Progenitor cell of endocrine pancreas (in vitro differentiated cells): ENCODE measurements at places on chromosomes 2 and 18. TPM values are rescaled to one million over a fixed set of nuclear protein-coding genes. Genes with fewer than 3 reads are reported as not detected.

- DNase-seq = no peak
These were observed 914 bp downstream of the STEAP3 start for GRCh38 chr2:119224391-119225104.

DNA sequence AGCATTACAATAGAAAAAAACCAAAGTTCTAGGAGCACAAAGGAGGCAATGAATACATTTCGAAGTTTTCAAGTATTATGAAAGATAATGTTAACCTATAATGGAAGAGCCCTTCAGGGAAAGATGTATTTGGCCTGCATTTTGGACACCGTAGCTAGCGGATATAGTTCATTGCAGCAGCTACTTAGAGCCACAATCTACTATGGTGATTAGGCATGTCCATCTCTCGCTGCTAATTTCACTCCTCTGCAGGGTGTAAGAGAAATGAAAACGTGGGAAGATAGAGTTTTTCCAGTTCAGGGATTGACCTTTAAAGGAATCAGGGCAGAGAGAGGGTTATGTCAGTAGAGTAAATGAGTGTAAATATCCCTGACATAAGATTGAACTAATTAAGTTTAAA lies 8.5 kb upstream of the CAVIN2 start:
- DNase-seq = no peak

WNT10A gene
- total RNA-seq = not detected in 2 replicates

DNA sequence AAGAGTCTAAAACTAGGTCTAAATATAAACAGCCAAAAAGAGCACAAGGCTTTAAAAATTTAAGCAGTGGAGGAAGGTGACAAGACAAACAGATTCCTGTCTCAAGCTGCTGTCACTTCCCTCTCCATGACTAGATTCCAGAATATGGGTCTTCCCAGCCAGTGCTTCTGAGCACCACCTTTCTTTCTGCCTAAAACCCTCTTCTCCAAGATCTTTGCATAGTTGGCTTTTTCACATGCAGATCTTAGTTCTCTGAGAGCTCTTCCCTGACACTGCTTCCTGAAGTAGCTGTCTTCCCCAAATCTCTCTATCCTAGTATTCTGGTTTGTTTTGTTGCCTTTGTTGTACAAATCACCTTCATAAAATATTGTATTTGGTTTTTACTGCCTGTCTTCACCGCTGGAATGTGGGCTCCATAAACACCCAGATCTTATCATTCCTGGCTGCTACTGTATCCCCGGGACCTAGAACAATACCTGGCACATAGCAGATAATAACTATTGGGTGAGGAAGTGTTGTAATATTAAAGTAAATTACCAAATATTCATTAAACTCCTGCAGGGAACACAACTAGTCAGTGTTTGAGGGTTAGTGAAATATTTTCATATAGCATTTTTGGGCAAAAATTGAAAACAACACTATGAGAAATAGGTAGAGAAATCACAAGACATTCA lies 150.2 kb downstream of the CCDC85A start:
- no peak for DNase-seq

M1AP gene
- total RNA-seq = 2.5 and 2.6 TPM in 2 replicates
